ENCODE measurements at places on chromosomes 7 and 10.

DNA sequence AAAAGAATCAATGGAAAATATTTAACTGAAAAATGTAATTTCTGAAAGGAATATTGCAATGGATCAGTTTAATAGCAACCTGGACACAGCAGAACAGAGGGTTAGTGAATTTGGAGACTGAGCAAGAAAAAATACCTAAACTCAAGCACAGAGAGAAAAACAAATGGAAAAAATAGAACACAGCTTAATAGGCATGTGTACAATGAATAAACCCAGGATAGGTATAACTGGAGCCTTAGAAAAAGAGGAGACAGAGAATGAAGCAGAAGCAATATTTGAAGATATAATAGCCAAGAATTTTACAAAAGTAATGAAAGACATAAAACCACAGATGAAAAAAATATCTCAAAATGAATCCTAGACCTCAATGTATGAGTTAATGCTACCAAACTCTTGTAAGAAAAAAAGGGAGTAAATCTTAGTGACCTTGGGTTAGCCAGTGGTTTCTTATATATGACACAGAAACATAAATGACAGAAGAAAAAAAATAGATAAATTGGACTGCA lies 2.9 kb upstream of the DNAJC1 start:
- H3K4me1 ChIP-seq: peaks cover 22% of the 10 kb centered on the region
- H3K27me3 ChIP-seq: no peaks in the 10 kb centered on the region
- no peak for DNase-seq
- H3K4me3 ChIP-seq: no peak overlapping the region

- H3K4me3 ChIP-seq: no peak overlapping the region
- peaks cover 22% of the 10 kb centered on the region for H3K4me1 ChIP-seq
- H3K36me3 ChIP-seq: no peaks in the 10 kb centered on the region
- peak overlapping the region; percentile 53 for H3K27ac ChIP-seq
- DNase-seq: no peak
These were observed 159.3 kb downstream of the SH3PXD2A start for GRCh38 chr10:103696094-103696410.

- no peak overlapping the region for H3K4me3 ChIP-seq
- H3K27me3 ChIP-seq: peaks cover 6% of the 10 kb centered on the region
- H3K4me1 ChIP-seq: no peaks in the 10 kb centered on the region
- no peak overlapping the region for H3K27ac ChIP-seq
These were observed 285.1 kb upstream of the SP8 start for GRCh38 chr7:21071561-21072501.

DNA sequence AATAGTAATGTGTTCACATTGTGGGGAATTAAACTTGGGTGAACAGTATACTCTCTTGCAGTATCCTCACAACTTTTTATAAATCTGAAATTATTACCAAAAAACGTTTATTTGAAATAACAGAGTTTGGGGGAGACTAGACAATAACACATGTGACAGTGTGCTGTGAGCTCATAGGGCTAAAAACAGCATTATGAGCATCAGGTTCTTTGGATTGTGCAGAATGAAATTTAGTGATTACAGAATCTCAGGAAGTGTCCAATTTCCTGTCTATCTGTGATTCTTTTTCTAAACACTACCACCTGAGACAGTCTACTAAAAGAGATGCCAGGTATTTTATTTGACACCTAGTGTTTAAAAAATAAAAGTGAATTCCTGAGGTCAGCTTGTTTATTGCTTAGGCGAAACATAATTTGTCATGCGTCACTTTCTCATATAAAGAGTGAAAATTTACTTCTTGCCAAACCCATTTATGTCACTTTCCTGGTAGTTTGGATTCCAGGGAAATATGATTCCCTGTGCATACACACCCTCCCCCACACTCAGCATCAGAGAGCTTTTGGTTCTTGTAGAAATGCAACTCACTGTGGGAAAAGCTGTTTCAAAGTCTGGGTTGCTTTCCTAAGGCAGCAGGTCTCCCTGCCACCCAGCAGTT lies 71.2 kb downstream of the AOAH start:
- H3K4me1 ChIP-seq: no peaks in the 10 kb centered on the region
- H3K27me3 ChIP-seq: peaks cover 9% of the 10 kb centered on the region
- no peak overlapping the region for H3K4me3 ChIP-seq
- H3K27ac ChIP-seq: no peak overlapping the region
- peaks cover 5% of the 10 kb centered on the region for H3K36me3 ChIP-seq

DNA sequence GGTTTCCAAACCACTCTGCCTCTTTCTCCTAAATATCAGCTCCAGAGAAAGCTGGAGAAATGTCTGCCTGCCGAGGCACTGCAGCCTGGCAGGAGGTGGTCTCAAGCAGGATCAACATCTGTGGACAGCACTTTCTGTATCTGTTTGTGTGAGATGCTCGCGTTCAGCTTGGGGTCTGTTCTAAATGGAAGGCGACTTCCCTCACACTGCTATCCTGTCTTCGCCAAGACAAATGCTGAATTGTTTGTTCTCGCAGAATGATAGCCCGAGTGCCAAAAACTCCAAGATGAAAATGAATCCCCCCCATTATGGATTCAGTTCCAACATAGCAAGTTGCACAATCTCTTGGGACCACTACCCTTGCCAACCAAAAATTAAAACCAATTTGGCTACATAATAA lies 72.2 kb upstream of the PALS2 start:
- no peak for DNase-seq
- H3K27ac ChIP-seq: no peak overlapping the region
- H3K4me3 ChIP-seq: no peak overlapping the region
- no peaks in the 10 kb centered on the region for H3K4me1 ChIP-seq

GRCh38 chr7:12715372-12716133 lies 28.1 kb downstream of the ARL4A start:
- H3K27me3 ChIP-seq: peaks cover 1% of the 10 kb centered on the region
- no peak for DNase-seq
- no peak overlapping the region for H3K4me3 ChIP-seq
- H3K36me3 ChIP-seq: no peaks in the 10 kb centered on the region
- H3K4me1 ChIP-seq: no peaks in the 10 kb centered on the region

GRCh38 chr7:150447966-150448788 lies 2.3 kb upstream of the GIMAP8 start:
- no peak for DNase-seq
- no peaks in the 10 kb centered on the region for H3K27me3 ChIP-seq
- peak overlapping the region; percentile 70 for H3K4me3 ChIP-seq
- H3K4me1 ChIP-seq: peaks cover 39% of the 10 kb centered on the region
- H3K36me3 ChIP-seq: peaks cover 2% of the 10 kb centered on the region
- peak overlapping the region; percentile 26 for H3K27ac ChIP-seq

DNA sequence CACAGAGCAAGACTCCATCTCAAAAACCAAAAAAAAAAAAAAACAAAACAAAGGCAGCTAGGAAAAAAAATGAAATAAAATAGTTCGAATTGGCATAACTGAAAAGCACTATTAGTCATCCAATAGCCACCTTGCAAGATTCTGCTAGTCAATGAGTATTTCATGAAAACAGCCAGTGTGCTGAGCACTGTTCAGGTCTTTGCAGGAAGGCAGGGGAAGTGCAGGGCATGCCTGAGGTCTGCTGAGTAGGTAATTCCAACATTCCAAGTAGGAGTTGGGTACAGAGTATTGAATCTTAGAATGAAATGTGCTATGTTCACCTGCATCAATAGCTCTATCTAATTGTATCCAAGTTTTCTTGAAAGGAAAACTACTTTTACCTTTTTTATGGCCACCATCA lies 22.9 kb downstream of the ABRAXAS2 start:
- peaks cover 21% of the 10 kb centered on the region for H3K36me3 ChIP-seq
- H3K4me3 ChIP-seq: no peak overlapping the region
- no peaks in the 10 kb centered on the region for H3K4me1 ChIP-seq
- DNase-seq: no peak
- no peaks in the 10 kb centered on the region for H3K27me3 ChIP-seq
- H3K27ac ChIP-seq: no peak overlapping the region

- no peak for DNase-seq
- H3K4me1 ChIP-seq: peaks cover 10% of the 10 kb centered on the region
- H3K27ac ChIP-seq: no peak overlapping the region
- no peaks in the 10 kb centered on the region for H3K36me3 ChIP-seq
- no peak overlapping the region for H3K4me3 ChIP-seq
These were observed 44.1 kb upstream of the ADO start for GRCh38 chr10:62760401-62760800.

- DNase-seq: no peak
- H3K4me1 ChIP-seq: peaks cover 49% of the 10 kb centered on the region
- peak overlapping the region; percentile 79 for H3K4me3 ChIP-seq
- H3K36me3 ChIP-seq: no peaks in the 10 kb centered on the region
- H3K27ac ChIP-seq: peak overlapping the region; percentile 99
- H3K27me3 ChIP-seq: no peaks in the 10 kb centered on the region
These were observed 52.3 kb upstream of the KDM7A start for GRCh38 chr7:140229101-140229525.

GRCh38 chr10:10007957-10008356 lies 1009.7 kb upstream of the CELF2 start:
- no peaks in the 10 kb centered on the region for H3K4me1 ChIP-seq
- no peaks in the 10 kb centered on the region for H3K36me3 ChIP-seq
- no peak overlapping the region for H3K27ac ChIP-seq
- DNase-seq: no peak
- H3K27me3 ChIP-seq: no peaks in the 10 kb centered on the region

DNA sequence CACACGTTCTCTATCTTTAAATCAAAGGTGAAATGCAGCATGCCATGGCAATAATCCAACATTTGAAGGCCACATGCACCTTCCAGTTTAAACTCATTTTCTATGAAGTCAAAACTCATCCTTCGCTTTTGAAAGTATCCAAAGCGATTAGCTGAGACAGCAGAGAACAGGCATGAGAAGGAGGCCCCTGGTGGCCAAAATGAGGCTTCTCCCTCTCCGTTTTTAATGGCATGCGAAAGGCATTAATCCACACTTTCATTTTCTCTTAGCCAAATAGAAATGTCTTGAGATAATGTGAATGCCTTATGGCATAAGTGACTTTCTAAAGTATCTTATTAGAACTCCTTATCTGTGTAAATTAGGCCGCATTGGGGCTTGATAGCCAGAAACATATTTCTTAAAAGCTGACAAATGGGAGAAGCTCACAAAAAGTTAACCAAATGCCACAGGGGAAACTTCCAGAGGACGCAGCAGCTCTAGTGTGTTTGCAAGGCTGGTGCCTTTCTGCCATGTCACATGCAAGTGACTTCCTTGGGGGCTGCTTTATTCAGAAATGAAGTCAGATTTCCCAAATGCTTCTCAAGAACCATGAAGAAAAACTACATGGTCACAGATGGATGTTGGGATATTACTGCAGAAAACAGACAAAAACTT lies 1189.6 kb downstream of the SORCS1 start:
- DNase-seq: no peak
- H3K27me3 ChIP-seq: no peaks in the 10 kb centered on the region
- H3K4me3 ChIP-seq: no peak overlapping the region
- H3K36me3 ChIP-seq: no peaks in the 10 kb centered on the region

DNA sequence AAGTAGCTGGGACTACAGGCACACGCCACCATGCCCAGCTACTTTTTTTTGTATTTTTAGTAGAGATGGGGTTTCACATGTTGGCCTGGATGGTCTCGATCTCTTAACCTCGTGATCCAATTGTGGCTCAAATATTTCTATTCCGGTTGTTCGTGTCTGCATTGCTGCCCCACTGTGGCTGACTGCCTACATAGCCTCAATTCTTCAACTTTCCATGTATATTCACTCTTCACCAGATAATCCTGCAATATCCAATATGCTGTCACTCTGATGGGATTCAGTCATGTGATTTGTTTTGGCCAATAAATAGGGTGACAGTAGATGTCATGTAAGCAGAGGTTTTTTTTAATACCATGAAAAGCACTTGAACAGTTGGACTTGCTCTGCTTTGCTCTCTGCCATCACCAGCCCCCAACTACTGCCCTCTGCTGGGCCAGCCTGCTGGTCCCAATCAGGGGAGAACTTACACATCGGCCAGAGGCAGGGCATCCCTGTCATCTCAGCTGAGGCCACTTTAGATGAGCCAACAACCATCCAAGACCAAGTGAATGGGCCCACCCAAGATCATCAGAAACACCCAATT lies 56.7 kb downstream of the NSUN6 start:
- H3K4me1 ChIP-seq: peaks cover 7% of the 10 kb centered on the region
- no peak for DNase-seq
- H3K27ac ChIP-seq: no peak overlapping the region
- H3K27me3 ChIP-seq: no peaks in the 10 kb centered on the region
- peaks cover 38% of the 10 kb centered on the region for H3K36me3 ChIP-seq

GRCh38 chr7:27165089-27165995 lies at the start of gene HOXA9:
Gene HOXA9 (minus strand): TSS chr7:27165537. CDS start chr7:27165457, 80 bp downstream.
- peaks cover 9% of the 10 kb centered on the region for H3K4me1 ChIP-seq
- no peak for DNase-seq
- peak within 1 kb of the TSS; percentile 31 for H3K27ac ChIP-seq
- no peaks in the 10 kb centered on the region for H3K36me3 ChIP-seq
- H3K27me3 ChIP-seq: peaks cover 18% of the 10 kb centered on the region

DNA sequence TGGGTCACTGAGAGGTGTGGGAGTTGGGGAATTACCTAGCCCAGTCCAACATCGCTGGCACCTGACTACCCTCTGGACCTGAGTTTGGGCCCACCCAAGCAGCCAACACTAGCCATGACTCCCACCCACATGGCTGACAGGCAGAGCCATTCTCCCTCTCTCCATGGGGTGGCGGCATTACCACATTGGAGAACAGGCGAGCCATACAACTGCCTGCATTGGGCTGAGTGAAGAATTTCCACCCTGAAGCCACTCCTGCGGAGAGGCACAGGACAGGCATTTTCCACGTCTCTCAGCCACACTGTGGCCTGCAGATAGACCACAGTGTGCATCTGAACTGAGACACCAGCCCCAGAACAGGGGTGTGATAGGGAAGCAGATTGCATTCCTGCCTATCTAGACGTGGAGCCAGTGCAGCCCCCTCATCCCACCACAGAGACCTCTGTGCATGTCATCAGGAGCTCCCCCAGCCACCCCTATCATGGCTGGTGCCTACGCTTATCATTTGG lies 58.2 kb upstream of the ANTXRL start:
- peaks cover 2% of the 10 kb centered on the region for H3K27me3 ChIP-seq
- no peak overlapping the region for H3K27ac ChIP-seq
- no peak overlapping the region for H3K4me3 ChIP-seq
- DNase-seq: peak; percentile 37
- peaks cover 18% of the 10 kb centered on the region for H3K36me3 ChIP-seq
- H3K4me1 ChIP-seq: peaks cover 4% of the 10 kb centered on the region

GRCh38 chr7:78677391-78677790 lies 776.1 kb downstream of the MAGI2 start:
- H3K27ac ChIP-seq: no peak overlapping the region
- no peaks in the 10 kb centered on the region for H3K36me3 ChIP-seq
- H3K27me3 ChIP-seq: no peaks in the 10 kb centered on the region
- no peak for DNase-seq
- no peak overlapping the region for H3K4me3 ChIP-seq

GRCh38 chr10:7544203-7544602 lies 122.6 kb downstream of the ITIH5 start:
- peaks cover 3% of the 10 kb centered on the region for H3K4me1 ChIP-seq
- H3K36me3 ChIP-seq: no peaks in the 10 kb centered on the region
- DNase-seq: no peak
- no peak overlapping the region for H3K27ac ChIP-seq
- no peak overlapping the region for H3K4me3 ChIP-seq

DNA sequence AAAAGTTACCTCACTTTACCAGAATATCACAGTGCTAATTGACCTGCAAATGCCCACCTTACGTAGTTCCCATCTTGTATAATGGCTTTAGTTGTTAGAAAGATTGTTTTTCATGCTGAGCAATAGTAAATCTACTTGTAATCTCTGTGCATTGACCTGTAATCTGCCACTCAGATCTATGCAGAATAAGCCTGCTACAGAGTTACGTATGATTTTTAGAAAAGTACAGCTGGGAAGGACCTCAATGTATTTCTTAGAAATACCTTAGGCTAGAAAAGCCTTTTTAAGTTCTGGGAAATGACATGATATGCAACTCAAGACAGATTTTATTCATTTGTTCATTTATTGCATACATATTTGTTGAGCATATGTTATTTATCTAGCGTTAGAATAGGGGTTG lies 530.9 kb downstream of the SORCS3 start:
- no peaks in the 10 kb centered on the region for H3K4me1 ChIP-seq
- no peak overlapping the region for H3K27ac ChIP-seq
- DNase-seq: no peak
- no peak overlapping the region for H3K4me3 ChIP-seq
- H3K36me3 ChIP-seq: no peaks in the 10 kb centered on the region

Data from memory B cell (primary cell).